Gastroesophageal sphincter (tissue), 4 donors: ENCODE measurements at places on chromosomes 3 and 15. TPM values are rescaled to one million over a fixed set of nuclear protein-coding genes. Genes with fewer than 3 reads are reported as not detected.

COL8A1 gene
- total RNA-seq, result 20.3 TPM

DNA sequence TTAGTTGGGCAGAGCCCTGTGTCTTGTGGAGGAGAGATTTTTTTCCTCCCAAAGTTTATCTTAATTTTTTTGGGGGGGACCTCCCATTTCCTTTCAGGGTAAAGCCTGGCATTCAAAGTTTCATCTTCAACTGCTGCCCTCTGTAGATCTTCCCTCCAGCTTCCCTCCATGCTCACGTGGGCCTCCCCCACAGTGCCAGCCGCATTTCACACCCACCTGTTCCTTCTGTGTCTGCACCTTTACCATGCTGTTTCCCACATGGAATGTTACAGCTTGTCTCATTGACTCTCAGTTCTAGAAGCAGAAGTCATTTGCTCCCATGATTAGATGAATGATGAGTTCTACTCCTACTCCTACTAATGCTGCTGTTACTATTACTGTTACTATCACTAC is 6.5 kb downstream of the CELF6 start:
- no peak for ATAC-seq

DNA sequence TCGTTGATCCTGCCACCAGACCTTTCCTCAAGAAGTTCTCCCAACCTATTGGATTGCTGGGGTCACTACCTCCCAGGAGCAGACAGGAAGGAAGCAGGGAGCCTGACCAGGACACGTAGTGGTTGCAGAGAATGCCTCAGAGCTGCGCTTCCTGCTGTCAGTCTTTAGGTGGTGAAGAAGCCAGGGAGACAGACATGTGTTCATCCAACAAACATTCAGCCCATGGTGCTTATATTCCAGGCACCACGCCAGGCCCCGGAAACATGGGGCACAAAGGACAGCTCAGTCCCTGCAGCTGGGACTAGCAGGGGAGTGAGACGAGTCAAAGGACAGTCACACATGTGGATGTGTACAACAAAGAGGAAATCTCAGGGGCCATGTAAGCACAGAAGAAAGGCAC is 26.0 kb upstream of the CORO2B start:
- ATAC-seq, result no peak

- no peak for ATAC-seq
Observed at GRCh38 chr15:54273928-54274327, 295.7 kb downstream of the UNC13C start.

DNA sequence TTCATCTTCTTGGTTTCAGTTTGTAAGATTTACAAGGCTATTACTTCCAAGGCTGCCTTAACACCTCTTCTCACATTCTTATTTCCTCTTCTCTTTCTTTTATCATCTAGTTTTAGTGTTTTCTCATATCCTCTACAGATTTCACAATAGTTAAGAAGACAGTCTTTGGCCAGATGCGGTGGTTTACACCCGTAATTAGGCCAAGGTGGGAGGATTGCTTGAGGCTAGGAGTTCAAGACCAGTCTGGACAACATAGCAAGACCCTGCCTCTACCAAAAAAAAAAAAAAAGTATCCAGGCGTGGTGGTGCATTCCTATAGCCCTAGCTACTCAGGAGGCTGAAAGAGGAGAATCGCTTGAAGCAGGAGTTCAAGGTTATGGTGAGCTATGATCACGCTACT is 3.5 kb upstream of the ALDH1A2 start:
- ATAC-seq, result no peak

DNA sequence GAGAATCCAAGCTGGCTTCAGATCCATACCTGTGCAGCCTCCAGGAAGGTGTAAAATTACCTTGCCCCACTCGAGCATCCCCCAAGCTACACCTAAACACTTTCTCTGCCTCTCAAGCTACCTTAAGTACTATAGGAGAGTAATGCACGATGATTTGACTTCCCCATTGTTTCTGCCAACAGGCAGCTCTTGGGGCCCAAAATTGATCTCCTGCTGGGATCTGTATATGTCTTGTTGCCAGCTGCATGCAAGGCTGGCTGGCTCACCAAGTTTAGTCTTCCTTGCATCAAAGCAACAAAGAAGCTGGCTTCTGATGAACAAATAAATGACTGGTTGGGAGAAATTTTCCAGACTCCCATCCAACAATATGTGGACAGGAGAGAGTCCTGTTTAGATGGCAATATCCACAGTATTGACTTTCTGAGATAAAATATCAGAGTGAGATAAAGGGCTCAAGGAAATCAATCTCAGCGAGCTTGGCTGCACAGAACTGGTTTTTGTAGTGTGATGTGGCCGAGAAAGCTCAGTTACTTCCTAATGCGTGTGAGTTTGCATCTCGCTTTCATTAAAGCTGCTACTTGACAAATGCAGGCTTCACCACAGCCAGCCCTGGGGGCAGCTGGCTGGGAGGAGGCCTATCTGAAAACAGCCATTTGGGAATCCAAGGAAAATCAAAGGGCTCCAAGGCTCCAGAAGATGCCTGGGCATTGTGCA is 140.7 kb downstream of the MINAR1 start:
- ATAC-seq, result no peak

RBP2 gene
- not detected for total RNA-seq

- ATAC-seq, result peak; percentile 93
Observed at GRCh38 chr3:51982838-51983577, at the start of gene ACY1. Gene ACY1 (plus strand): TSS chr3:51983535. CDS start chr3:51984065, 530 bp downstream.

ILDR1 gene
- not detected for total RNA-seq

- no peak for ATAC-seq
Observed at GRCh38 chr3:108008931-108009639, 81.7 kb downstream of the CD47 start.

GRCh38 chr15:58573270-58573669 is 141.5 kb downstream of the LIPC start:
- ATAC-seq, result no peak

GRCh38 chr3:135272026-135272669 is 477.1 kb downstream of the EPHB1 start:
- ATAC-seq, result no peak

DNA sequence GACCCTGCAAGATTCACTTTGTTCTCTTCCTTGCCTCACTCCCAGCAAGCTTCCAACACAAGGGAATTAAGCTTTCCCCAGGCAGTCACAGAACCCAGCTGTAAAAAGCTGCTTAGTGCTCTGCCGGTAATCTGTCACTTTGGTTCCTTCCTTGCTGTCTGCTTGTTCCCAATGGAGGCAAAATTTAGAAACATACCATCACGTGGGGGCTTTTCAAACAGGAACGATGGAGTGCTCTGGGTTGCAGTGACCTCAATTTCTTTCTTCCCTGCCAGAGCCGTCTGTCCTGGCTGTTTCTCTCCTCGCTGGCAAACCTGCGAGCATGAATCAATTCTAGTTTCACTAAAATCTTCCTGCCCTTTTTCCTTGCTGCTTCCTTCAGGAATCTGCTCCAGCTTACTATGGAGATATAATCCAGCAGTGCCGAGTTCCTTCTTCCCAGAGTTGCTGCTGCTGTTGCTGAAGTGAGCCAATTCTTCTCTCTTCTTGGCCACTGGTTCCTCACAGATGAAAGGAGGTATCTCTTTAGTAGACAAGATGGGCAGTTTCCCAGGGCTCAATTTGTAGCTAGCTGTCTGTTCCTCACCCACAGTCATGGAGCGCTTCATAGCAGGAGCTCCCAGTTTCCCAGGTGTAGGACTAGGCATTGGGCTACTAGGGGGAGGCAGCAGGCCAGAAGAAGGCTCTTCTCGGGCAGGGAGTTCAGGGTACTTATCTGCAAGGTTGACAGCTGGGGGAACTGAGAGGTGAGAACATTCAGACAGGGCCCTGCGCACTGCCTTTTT is 88.1 kb downstream of the DHX30 start:
- ATAC-seq, result peak; percentile 94

CHRM5 gene
- total RNA-seq, result not detected

DNA sequence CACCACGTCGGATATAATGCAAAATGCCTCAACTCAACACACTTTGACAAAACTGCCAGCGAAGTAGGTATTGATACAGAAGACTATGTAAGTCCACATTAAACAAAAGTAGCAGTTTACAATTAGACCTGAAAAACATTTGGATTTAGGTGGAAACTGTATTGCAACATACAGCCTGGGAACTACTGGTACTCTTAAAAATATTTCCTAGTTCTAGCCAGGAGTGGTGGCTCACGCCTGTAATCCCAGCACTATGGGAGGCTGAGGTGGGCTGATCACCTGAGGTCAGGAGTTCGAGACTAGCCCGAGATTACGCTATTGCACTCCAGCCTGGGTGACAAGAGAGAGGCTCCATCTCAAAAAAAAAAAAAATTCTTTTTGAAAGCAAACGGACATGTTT is 246.2 kb downstream of the ZBTB20 start:
- ATAC-seq, result peak; percentile 71

TRPM1 gene
- total RNA-seq, result not detected

ACKR2 gene
- 7.9 TPM for total RNA-seq

DNA sequence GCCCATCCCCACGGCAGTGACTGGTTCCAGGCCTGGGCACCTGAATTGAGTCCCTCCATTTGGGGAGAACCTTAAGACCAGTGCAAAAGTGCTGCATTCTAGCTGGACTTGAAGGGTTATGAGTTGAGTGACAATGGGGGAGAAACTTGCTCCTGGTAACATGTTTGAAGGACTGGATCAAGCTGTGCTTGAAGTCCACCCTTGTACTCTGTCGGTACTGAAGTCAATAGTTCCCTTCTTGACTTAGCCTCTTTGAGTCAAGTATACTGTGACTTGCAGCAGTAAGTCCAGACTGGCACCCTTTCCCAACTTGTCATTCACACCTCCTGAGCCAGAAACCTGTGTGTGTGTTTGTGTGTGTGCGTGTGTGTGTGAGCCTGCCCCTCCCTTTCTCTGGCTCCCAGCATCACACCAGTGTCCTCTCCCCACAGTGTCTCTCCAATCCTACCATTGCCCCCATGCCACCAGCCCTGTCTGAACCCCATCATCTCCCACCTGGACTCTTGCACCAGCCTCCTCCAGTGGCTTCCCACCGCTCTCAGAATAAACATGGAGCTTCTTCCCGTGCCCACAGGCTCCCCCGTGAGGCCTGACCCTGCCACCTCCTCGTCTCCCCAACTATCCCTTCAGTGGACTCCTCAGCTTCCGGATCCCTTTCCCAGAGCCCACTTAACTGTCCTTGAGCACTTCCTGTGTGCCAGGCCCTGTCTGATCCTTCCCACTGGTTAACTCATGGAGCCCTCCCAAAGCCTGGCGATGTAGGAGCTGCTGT is 10.2 kb upstream of the FBLN2 start:
- ATAC-seq, result no peak

- no peak for ATAC-seq
Observed at GRCh38 chr3:27844052-27844675, 122.0 kb upstream of the EOMES start.

HRG gene
- total RNA-seq, result not detected

DNA sequence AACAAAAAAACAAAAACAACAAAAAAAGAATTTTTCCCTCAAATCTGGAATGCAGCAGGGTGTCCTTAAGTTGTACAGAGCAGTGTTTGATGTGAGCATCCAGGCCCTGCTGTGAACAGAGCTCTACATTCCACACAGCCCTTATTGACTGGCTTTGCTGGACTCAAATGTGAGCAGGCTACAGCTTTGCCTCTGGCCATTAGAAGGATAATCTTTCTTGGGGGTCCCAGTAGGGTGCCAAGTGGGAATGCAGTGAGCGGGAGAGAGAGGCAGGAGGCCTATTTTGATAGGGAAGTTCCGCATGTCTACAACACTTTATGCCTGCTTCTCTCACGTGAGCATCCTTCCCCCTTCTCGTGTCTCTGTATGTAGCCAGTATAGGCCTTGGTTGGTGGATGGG is 34.4 kb upstream of the TPRG1 start:
- ATAC-seq, result no peak

- no peak for ATAC-seq
Observed at GRCh38 chr15:70815604-70816003, 38.4 kb downstream of the LARP6 start.

- no peak for ATAC-seq
Observed at GRCh38 chr3:113828600-113828999, 10.0 kb upstream of the GRAMD1C start.

DNA sequence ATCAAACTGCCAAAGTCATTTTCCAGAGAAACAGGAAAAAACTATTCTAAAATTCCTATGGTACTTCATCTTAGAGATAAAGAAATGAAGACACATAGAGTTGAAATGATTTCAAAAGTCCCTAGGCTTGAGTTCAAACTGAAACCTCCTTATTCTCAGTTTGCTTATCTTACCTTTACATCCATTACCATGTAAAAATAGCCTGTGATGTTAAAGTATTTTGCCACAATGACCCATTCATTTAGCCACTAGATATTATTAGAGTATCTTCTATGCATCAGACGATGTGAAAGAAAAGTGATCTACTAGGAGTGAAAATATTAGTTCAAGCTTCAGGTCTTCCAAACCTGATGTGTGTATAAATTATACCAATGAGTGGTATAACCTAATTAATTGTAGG is 55.1 kb upstream of the TTC14 start:
- no peak for ATAC-seq

DNA sequence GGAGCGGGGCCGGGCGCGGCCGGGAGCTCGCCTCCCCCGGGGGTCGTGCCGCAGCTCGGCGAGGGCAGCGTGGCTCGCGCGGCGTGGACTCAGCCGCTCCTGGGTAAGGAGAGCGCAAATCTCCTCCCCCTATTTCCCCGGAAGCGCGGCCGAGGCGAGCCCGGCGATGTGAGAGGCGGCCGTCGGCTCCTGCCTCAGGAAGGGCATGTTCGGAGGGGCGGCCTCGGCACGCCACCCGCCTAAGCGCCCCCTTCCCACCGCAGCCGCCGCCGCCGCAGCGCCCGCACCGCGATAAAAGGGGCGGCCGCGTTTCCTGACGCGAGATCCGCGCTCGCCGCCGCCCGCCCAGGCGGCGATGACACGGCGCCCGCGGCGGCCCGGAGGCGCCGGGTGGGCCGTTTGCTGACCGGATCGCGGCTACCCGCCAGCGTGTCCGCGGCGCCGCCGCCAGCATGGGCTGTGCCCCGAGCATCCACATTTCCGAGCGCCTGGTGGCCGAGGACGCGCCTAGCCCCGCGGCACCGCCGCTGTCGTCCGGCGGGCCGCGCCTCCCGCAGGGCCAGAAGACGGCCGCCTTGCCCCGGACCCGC is at the start of gene PDE8A:
Gene PDE8A (plus strand): TSS at position 146 of the 590 bp plus-strand sequence. CDS start 307 bp downstream, at position 453.
- ATAC-seq, result peak; percentile 8

GOLGA6L9 gene
- total RNA-seq, result 1.4 TPM

DNA sequence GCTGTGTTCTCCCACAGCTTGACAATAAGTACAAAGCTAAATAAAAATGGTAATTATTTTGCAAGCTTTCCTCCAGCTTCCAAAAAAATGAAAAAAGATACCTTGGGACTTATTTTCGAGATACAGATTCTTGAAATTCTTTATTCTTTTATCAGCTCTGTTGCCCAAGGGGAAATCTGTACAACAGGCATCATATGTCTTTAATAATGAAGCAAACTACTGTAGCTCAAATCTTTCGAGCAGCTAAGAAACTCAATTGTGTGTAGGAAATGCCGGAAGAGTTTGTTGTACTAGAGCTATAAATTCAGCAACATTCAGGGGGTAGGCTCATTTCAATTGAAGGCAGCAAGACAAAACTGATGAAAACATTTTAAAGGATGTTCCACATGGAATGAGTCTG is 297.7 kb downstream of the GBE1 start:
- ATAC-seq, result no peak
